ENCODE measurements at places on chromosomes 11 and 22.

GRCh38 chr11:65224930-65225278 lies 36.9 kb upstream of the POLA2 start:
- DNase-seq: no peak

DNA sequence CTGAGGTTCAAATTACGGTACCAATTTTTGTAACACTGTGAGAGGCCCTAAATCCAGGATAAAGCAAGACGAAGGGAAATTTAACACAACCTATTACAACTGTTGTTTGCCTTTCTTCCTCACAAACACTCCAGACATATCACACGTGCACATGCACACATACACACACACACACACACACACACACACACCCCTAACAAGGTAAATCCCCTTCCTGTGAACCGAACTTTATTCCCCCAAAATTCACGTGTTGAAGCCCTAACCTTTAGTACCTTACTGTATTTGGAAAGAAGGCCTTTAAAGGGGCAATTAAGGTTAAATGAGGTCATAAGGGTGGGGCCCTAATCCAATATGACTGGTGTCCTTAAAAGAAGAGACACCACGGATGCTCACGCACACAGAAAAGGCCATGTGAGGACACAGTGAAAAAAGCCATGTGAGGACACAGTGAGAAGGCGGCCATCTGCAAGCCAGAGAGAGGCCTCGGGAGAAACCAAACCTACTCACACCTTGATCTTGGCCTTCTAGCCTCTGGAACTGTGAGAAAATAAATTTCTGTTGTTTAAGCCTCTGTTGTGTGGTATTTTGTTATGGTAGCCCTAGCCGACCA lies 1.8 kb downstream of the SERGEF start:
- no peak for DNase-seq

DNA sequence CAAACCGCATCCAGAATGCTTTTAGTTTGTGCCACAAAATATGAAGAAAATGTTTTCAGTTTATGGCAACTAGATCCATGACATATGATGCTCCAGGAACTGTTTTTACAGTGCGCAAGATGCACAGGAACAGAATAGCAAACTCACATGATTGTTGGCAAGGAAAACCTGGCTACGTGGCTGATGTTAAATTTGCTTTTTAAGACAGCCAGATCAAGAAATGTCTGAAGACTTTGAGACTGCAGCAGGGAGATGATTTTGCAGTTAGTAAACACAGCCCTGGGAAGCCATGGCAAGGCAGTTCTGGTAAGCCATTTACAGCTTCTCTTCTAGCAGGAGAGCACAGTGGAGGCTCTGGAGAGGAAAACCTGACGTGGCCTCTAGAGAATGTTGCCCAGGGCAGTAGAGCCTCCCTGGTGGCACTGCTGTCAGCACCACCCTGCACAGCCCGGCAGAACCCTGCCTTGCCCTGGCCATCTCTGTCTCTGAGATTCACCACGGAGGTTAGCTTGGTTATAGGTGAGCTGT lies 69.8 kb upstream of the TNRC6B start:
- peak; percentile 69 for DNase-seq

DNA sequence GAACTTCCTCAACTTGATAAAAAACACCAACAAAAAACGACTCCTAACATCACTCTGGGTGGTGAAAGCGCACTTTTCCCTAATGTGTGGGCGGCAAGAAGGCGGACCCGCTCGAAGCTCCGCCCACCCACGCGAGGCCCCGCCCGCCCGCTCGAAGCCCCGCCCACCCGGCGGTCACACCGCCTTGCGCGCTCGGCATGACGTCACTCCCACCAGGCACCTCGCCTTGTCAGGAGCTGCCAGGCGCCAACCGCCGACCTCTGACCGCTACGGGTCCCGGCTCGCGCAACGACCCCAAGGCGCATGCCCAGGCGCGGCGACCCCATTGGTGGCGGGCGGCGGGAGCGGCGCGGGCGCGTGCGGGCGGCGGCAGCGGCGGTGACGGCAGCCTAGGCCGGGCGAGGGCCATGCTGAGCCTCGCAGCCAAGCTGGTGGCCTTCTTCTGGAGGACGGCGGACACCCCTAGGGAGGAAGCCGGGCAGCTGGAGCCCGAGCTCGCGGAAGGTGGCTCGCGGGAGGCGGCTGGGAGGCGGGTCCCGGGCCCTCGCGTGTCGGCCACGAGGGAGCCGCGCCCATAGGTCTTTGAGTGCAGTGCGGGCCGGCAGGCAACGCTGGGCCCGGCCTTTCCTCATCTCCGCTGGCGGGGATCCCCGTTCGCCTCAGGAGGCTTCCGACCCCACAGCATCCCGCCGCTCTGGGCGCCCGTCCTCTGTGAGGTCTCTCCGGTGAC lies at the start of gene MOV10L1:
MOV10L1 (plus strand) TSS at position 325 of the 730 bp plus-strand sequence; CDS start at position 408, 83 bp downstream.
- DNase-seq: no peak

- no peak for DNase-seq
Observed at GRCh38 chr11:46886211-46886610, 32.1 kb downstream of the LRP4 start.

DNA sequence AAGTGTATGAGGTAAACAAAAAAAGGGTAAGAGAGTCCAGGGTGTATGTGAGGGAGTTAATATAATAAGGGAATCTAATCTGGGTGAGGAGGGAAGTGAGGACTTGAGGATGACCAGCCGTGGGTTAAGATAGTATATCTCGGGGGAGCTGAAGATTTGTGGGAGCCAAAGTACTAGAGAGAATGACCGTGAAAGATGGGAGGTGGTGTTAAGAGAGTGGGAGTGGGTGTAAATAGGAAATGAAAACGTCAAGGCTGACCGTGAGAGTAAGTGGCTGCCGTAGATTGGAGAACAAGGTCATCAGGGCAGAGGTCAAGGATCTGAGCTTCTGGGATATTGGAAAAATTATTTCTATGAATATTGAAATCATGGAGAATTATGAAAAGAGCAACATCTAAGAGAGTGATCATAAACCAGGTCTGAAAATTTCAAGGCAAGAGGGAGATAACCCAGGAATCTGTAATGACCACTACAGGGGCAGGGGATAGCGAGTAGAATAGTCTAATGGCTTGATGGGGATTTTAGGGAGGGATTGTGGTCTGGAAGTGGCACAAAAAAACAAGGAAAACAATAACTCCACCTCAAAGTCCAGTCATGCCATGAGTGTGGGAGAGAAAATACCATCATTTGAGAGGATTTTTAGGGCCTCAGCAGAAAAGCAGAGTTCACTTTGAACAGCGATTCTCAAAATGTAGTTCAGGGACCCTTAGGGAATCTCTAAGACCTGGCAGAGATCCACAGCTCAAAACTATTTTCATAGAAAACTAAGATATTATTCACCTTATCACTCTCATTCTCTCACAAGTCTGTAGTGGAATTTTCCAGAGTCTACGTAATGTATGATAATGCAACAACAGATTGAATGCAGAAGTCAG lies 72.0 kb downstream of the PRR5L start:
- DNase-seq: no peak

- no peak for DNase-seq
Observed at GRCh38 chr11:47071341-47071740, 105.3 kb downstream of the ARFGAP2 start.

GRCh38 chr11:93719310-93719709 lies 22.0 kb downstream of the TAF1D start:
- DNase-seq: no peak

- DNase-seq: peak; percentile 87
Observed at GRCh38 chr22:26671317-26672059, 14.1 kb downstream of the MIAT start.

DNA sequence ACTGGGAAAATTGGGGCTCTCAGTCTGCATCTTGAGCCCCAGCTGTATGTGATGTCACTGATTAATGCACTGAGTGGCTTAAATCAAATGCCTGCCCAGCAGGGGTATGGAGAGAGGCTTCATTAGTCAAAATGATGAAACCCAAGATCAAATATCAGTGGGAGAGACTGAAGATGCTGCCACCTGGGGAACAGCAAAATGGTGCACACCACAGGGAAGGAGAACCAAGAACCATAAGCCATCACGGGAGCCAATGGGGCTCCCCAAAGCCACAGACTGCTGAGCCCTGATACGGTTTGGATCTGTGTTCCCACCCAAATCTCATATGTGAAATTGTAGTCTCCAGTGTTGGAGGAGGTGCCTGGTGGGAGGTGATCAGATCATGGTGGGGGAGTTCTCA lies 85.6 kb downstream of the CTTN start:
- DNase-seq: no peak

GRCh38 chr11:64089493-64089892 lies 53.8 kb downstream of the FLRT1 start:
- no peak for DNase-seq

DNA sequence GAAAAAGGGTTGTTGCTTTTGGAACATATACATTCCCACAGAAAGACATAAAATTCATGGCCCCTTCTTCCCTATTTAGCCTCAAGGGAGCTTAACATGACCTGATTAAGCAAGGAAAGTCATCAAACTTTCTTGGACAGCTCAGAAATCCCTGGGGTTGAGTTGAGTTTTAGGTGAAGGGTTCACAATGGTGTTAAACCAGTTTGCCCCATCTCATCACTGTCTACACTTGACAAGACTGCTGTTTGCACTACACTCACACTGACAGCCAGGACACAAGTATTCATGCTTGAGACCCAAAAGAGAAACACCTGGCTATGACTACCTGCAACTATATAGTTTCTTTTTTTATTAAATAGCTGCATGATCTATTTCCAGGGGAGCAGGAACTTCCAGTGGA lies 209.8 kb upstream of the TMEM45B start:
- no peak for DNase-seq

DNA sequence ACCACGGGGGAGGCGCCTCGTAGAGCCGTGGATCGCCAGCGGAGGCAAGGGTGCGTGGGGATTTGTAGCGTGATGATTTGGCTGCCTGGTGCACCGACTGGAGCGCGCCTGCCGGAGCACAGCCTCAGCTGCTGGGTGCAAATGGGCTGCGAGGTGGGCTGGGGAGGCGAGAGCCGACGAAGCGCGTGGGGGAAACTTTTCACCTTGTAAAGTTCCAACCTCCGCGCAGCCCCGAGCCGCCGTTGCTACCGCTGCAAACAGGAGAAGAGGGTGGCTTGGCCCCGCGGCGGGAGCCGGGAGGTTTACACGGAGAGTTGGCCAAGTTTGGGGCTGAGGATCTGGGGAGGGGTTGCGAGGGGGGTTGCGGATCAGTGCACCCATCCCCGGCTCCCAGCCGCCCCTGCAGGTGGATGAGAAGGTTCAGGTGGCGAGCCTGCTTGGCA lies 528 bp downstream of the FAT3 start:
- DNase-seq: no peak

DNA sequence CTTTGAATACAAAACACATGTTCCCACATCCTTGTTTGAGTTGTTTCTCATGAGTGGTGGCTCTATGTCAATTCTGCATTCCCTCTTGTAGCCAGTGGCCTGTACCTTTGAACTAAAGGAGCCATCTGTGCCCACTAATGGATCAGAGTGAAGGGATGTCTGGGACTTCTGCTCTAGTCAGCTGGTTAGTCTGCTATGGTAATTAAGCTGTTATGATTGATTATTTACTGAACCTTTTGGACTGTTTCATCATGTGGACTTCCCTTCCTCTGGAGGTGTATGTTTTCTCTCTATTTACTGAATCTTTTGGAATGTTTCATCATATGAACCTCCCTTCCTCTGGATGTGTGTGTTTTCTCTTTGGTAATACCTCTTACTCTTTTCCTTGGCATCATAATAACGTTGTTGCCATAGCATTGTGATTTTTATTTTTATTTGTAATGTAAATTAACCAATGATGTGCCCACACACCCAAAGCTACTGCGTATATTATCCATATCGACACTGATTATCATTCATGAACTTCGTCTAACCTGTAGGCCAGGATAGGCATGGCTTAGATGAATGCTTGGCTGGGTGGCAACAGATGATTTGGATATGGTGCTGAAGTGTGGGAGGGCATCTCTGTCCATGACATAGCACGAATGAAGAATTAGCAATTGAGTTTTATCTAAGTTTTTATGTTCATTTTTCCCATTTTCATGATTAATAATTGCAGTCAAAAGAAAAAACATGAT lies 112.3 kb upstream of the SORL1-AS1 start:
- DNase-seq: no peak
